Activated CD4-positive, alpha-beta T cell treated with anti-CD3 and anti-CD28 coated beads, Interleukin-2, amount 50 U/mL, for 48 hours (primary cell): ENCODE measurements at places on chromosomes 12 and 14.
A peak's percentile ranks its signal among the peaks of the same experiment; 100 is the strongest.

- no peak for DNase-seq
Measured at GRCh38 chr14:66708267-66708666, 200.3 kb downstream of the GPHN start.

DNA sequence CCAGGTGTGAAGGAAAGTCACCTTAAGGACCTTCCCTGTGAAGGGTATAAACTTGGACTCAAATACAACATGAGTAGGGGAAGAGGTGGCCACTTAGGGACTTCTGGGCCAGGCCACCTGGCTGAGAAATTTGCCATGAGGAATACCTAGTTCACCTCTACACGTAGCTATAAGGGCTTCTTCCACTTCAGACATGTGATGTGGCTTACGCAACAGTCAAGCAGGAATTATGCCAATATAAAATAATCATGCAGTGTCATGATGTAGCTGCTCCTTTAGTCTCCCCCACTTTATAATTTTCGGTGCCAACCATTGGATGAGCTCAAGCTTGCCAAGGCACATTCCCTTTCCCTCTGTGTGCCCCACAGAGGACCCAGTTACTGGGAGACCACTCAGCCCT is 166.6 kb upstream of the BCL2L14 start:
- DNase-seq, result no peak

- DNase-seq, result peak; percentile 4
Measured at GRCh38 chr12:102300824-102301461, 103.3 kb upstream of the PMCH start.

GRCh38 chr12:1523046-1523445 is 71.3 kb downstream of the FBXL14 start:
- no peak for DNase-seq

- DNase-seq, result no peak
Measured at GRCh38 chr12:54420766-54421144, 1.7 kb upstream of the ITGA5 start.

DNA sequence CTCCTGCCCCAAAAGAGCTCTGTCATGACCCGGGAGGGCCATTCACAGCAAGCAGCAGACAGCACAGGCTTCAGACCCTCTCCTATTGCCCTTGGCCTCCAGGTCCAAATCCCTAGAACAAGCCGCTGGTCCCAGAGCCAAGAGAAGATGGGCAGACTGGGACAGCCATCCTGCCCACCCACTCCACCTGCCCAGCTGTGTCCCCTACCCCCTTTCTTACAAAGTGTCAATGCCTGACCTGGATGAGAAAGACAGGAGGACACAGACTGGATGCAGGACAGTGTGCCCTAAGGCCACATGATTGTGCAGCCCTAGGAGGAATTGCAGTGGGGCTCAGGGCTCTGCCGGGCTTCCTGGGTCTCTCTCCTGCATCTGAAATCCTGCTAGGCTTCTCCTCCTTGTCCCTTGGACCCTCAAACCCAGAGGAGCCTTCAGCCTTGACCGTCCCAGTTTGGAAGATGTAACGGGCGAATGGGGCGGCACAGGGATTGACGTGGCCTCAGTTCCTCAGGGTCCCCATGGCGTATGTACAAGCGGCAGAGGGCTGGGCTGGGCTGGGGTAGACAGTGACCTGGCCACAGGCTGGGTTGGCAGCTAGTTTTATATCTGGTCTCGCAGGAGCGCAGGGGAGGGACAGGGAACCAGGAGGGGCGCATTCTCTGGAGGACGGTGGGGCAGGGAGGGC is 27.1 kb upstream of the BCDIN3D start:
- no peak for DNase-seq

DNA sequence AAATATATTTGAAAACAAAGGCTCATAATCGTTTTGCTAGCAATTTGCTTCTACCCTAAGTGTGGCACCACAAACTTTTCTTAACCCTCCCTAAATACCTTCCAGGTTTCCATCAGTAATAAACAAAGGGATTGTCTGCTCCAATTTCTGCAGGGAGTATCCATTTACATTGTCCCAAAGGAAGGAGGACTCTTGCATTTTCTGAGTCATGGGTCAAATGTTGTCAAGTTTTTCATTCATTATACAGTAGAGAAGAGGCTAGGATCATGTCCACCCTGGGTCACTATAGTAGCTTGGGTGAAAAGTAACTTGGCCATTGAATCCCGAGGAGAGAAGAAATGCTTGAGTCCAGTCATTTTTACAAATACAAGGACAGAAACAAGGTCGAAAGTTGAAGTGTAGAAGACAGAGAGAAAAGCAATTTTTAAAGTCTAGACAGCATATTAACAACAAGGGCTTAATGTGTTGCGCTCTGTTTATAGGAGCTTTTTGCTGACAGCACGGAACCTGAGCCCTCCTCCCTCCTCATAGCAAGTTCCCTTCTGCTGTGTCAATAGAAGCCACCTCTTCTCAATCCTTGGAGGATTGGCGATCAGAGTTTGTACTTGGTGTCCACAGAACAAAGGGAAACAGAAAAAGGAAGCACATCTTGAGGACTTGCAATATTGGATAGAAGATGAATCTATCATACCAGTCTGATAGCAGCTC is 53.1 kb downstream of the TMEM30B start:
- DNase-seq, result no peak

DNA sequence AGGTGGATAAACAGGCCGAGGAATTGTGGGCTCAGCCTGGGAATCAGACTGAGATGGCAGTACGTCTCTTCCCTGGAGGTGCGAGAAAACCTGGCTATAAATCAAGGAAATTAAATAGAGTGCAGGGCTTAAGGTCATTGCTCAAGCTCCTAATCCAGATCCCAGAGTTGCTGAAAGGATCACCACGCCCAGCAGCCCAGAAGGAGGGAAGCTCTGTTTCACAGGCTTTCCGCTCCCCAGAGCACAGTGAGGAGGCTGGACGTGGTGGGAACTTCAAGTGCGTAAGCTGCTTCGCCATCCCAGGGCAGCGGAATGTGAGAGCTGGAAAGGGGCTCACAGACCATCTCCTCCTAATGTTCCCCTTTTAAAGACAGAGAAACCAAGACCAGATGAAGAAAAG is 651.6 kb upstream of the TBX3 start:
- no peak for DNase-seq

DNA sequence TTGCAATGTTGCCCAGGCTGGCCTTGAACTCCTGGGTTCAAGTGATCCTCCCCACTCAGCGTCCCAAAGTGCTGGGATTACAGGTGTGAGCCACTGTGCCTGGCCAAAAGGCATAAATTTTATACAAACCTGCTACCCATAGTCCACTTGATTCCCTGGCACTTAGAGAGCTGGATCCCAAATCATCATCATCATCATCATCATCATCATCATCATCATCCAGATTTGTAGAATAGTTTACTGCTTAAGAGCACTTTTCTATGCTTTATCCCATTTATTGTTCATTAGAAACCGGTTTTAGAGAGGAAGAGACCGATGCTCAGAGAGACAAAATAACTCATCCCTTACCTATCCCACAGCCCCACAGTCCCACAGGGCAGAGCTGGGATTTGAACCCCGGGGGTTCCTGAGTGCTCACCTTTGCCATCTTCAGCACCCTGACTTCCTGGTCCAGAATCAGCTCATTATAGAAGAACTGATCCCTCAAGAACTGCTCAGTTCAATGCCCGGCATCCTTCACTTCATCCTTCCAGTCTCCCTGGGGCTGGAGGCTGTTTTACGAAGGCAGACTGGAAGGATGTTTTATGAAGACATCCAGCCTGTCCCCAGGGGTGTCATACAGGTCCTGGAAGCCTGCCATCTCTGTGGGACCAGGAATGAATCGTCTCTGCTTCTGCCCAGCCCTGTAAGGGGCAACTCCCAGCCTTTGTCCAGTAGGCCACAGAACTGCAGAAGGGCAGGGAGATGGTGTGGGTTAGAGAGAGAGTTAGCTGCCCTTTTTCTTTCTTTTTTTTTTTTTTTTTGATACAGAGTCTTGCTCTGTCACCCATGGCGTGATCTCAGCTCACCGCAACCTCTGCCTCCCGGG is 20.2 kb upstream of the OASL start:
- no peak for DNase-seq

DNA sequence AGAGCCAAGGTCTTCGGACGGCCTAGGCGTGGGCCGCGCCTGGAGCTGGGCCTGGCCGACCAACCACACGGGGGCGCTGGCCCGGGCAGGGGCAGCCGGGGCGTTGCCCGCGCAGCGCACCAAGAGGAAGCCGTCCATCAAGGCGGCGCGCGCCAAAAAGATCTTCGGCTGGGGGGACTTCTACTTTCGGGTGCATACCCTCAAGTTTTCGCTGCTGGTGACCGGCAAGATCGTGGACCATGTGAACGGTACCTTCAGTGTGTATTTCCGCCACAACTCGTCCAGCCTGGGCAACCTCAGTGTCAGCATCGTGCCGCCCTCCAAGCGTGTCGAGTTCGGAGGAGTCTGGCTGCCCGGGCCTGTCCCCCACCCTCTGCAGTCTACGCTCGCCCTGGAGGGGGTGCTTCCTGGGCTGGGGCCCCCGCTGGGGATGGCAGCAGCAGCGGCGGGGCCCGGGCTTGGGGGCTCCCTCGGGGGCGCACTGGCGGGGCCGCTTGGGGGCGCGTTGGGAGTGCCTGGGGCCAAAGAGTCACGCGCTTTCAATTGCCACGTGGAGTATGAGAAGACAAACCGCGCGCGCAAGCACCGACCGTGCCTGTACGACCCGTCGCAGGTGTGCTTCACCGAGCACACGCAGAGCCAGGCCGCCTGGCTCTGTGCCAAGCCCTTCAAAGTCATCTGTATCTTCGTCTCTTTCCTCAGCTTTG is 4.4 kb upstream of the SHMT2 start:
- DNase-seq, result peak; percentile 72

DNA sequence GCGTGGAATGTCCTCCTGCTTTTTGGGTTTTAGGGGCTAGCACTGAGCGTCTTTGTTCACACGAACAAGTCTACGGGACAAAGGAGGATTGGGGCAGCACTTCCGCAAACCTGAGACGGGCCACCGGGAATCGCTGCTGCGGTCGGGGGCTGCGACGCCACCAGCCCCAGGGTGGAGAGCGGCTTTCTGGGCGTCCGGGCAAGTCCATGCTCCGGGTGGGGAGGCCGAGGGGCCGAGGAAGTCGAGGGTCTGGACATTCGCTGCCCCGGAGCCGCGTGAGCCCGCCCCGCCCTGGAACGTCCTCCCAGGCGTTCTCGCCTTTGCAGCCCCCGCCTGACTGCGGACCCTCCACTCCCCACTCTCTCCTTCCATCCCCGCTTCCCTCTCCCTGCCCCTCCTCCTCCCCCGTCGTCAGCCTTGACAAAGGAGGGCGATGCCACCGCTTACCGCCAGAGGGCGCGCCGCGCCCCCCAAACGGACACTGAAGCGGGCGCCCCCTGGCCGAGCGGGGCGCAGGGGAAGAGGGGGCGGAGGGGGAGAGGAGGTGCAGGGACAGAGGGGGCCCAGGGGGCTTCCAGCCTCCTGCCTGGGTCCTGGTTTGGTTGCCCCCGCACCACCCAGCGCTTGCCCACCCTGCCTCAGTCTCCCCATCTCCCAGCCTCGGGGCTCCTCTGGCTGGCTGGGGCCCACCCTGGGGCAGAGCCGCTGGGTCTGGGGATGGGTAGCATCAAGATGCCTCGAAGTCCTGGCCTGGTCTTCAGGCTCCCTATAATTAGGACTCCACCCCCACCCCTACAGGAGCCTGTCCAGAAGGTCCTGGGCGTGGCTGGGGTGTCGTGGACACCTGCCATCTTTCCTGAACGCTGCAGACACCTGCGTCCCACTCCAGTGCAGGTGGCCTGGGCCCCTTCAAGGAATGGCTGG is 39.1 kb upstream of the INF2 start:
- DNase-seq, result peak; percentile 71

DNA sequence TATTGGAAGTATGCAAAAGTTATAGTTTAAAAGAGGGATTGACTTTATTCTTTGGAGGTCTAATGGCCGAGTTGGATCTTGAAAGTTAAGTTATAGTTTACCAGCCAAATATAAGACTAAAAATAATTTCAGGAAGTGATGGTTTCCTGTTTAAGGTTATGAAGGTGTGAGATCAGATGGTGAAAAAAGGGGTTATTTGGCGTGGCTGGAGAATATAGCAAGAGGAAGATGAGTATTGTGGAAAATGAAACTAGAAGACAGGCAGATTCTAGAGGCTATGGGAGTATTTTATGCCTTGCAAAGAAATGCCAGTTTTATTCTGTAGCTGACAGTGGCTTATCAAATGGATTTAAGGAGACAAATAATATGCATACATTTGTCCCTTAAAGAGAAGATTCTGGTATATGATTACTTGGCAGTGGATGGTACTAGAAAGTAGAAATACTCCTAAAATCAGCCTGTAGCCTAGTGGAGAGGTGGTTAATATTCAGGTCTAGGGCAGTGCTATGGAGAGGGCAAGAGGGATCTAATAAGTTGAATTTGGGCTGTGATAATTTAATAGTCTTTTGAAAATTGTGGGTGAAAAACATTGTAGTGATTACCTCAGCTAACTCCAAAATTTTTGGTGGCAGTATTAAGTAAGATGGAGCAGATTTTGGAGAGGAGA is 1091.8 kb upstream of the ATXN7L3B start:
- DNase-seq, result no peak

GRCh38 chr12:131218026-131218922 is 264.6 kb downstream of the ADGRD1 start:
- DNase-seq, result no peak

DNA sequence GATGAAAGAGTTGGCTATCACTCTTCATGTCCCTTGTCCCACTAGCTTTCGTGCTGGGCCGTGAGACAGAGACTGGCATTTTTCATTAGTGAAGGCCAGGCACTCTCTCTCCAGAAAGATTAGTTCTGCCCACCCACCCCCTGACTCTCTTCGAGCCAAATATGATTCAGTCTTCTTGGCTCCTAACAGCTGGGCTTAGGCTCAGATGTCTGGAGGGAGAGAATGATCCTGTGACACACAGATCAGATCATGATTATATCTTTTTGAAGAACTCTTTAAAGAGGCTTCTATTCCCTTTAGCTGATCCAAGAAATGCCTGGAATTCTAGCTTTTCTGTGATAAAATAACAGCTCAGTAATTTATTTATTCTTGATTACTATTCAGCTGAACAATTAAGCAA is 5.2 kb upstream of the GNG2 start:
- no peak for DNase-seq

- no peak for DNase-seq
Measured at GRCh38 chr12:64145226-64145625, 76.9 kb downstream of the KICS2 start.

DNA sequence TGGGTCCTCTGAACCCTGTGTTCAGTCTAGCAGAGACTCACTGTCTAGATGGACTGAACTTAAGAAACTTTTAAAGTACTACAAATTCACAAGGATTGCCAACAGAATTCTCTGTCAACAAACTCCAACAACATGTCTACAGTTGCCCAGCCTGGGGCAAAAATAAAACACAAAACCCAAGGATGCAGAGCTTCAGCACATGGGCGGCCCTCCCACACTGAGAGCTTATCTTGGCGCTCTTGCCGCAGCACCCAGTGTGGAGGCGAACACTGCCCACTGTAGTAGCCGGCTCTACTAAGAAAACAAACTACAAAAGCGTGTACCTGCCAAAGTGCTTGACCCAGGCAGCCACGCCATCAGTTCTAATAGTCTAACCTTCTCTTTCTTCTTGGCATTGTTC is 66.7 kb downstream of the PTPN21 start:
- no peak for DNase-seq

GRCh38 chr14:58782011-58782410 is 144.2 kb downstream of the DACT1 start:
- DNase-seq, result no peak

GRCh38 chr14:103250181-103250580 is 83.9 kb upstream of the EIF5 start:
- DNase-seq, result no peak

- no peak for DNase-seq
Measured at GRCh38 chr12:77325511-77326236, 260.3 kb upstream of the E2F7 start.

GRCh38 chr12:116280595-116281290 is 3.2 kb upstream of the MED13L start:
- no peak for DNase-seq

GRCh38 chr14:72024043-72024407 is 91.8 kb downstream of the RGS6 start:
- DNase-seq, result peak; percentile 23

GRCh38 chr12:110917467-110917866 is 2.9 kb downstream of the MYL2 start:
- DNase-seq, result no peak
